ENCODE measurements at places on chromosomes 2 and 18.

DNA sequence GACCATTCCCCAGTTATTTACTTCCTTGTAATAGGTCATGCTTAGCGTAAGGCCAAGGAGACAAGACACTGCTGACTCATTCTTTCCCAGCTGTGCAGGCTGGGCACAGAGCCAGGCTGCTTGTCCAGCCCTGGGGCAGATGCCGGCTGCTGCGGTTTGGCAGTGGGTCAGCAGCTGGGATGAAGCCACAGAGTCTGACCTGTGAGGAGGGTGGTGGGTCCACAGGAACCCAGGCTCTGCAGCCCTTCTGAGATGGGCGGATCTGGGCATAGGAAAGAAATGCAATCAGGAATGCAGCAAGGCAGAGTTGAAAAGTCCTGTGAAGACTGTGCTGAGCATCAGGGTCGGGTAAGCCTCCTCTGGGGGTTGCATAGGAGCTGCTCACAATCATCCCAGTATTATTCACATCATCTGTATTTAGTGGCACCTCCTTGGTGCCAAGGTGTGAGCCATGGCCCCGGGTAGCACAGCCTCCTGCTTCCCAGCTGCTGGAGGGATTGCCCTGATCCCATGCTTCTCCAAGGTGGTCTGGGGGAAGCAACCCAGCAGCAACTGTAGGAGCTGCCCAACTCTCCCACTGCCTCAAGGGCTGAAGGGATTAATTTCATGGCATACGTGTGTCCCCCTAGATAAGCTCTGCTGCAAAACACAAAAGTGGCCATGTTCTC is 139.0 kb downstream of the DDX1 start:
- no peak for DNase-seq

DNA sequence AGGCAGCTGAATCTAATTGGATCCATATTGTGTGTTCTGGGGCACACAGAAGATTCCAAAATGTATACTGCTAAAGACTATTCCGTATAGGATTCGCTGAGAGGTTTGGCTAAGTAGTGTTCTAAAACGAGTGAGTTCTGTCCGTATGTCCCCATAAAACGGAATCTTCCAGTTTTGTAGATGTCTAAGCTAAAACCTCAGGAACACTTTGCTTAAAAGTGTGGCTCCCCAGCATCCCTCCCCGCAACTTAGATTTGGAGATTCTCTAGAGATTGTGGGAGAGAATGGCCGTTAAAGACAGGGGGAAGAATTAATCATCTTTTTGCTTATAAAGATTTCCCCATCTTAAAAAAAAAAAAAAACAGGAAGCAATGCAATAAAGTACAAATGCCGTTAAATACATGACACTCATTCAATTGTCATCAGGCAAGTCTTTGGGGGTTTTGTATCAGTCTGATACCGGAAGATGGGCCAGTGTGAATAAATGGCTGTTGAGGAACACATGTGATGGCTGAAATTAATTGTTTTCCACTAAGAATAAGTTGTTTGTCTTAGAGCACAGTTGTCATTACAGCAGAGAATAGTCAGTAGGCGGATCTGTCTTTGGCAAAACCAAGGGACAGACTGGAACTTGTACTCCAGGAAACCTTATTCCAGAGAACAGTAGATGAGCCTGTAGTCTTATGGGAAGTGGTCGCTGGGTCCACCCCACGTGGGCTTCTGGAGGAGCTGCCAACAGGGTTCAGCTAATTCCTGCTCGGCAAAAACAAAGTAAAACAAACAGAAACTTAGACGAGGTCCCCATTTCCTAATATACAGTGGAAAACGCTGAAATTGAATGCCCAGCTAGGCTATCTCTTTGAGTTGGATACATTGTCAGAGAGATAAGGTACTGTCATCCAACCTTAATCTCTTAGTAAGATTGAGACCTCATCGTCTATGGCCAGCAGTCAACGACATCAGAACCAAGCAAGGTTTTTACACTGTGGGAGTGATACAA is 1.7 kb downstream of the EMILIN2 start:
- DNase-seq: no peak

DNA sequence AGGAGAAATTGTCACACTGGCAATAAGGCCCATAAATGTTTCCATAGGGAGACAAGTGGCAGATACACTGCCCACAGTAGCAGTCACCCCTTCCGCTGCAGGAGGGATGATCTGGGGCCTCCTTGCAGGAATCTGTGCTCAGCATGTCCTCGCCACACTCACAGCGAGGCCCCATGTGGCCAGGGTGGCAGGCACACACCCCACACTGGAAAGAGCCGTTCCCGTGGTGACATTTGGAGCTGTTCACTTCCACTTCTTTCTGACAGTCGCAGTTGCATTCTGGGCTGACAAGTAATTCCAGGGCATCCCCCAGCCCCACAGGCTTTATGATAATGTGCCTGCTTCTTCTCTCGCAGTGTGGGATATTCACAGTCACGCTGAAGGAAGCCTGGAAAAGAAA is 62.6 kb downstream of the ITGB6 start:
- no peak for DNase-seq

DNA sequence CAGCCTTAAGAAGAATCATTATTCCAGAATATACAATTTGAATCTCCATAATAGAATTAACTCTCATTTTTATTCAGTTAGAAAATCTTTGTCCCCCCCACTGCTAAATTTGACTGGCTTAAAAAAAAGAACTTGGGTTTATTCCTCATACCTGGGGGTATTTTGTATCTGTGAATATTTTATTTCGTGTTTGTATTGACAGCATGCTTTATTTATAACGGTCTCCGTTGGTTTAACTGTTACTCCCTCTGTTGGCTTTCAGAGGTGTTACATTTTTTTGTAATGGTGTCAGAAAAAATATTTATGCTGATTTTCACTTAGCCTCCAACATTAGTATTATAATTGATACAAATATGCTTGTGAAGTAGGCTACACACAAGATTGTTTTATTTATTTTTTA is 109.1 kb downstream of the HAUS1 start:
- DNase-seq: no peak

DNA sequence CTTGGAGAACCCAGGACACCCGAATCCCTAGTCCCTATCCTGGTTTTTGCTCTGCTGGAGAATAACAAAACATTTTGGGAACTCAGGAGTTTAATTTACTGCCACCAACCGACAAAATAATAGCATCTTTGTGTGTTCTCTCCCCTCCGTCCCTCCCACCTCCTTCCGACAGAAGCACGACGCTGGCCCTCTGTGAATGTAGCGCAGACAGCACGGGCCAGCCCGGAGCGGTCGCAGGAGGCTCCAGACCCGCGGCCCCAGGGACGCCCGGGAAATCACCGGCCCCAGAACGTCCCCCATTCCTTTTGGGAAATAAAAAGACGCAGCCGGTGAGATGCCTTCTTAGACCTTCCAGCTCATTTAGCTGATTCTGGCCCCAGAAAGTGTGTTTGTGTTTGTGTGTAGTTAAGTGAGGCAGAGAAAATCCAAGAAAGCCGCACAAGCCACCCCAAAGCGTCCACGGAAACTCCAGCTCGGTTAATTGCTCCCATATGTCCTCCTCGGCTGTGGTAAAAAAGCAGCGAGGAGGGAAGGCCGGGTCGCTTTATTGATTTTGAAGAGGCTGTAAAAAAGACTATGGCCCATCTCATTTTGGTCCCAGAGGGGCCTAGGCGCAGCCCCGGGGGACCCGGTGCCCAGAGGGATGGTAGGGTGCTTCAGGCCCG is 577 bp upstream of the TANC1 start:
- no peak for DNase-seq

DNA sequence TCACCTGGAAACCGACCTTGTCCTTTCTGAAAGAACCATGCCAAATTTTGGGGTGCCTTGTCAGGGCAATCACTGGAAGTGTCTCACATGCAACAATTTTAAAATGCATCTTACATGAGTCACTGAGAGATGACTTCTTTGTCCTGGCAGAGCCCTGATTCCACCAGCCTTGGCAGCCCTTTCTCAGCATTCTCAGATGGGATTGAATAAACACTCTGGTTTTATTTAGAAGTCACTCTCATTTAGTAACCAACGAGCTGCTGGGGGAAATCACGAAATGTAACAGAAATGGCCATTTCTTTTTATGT is 3.8 kb upstream of the ATP8B1 start:
- no peak for DNase-seq

DNA sequence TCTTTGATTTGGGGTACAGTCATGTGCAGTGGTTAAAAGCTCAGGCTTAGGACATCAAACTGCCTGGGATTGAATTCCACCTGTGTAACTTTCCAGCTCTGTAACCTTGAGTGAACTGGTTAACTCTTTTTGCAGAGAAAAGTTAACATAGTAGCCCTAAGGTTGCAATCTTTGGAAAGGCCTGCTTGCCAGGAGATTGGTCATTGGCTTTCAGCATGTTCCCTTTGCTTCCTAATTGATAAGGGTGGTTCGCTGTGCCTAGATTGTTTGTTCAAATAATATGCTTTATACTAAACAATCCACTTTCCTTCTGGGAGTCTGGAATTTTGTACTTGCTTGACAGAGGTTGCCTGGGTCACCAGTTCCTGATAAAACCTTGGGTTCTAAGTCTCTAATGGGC is 86.8 kb downstream of the PIK3C3 start:
- no peak for DNase-seq

- no peak for DNase-seq
Observed at GRCh38 chr2:45978302-45978859, 318.8 kb upstream of the EPAS1 start.

DNA sequence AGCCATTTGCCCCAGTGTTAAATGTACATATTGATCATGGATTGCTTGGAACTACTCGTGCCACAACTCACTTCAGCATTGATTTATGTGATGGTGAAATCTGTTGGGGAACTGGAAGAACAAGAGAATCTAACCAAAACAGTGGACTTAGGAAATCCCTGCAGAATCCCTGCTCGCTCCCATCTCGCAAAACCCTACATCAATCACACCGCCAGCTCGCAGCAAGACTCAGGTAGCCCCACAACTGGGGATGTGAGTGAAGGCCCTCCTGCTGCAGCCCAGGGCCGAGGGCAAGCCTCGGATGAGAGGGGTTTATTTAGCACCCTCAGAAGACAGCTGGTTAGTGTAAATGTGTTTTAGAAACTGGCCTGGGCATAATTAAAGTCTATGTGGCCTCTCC is 171.6 kb downstream of the ANAPC1 start:
- DNase-seq: no peak

DNA sequence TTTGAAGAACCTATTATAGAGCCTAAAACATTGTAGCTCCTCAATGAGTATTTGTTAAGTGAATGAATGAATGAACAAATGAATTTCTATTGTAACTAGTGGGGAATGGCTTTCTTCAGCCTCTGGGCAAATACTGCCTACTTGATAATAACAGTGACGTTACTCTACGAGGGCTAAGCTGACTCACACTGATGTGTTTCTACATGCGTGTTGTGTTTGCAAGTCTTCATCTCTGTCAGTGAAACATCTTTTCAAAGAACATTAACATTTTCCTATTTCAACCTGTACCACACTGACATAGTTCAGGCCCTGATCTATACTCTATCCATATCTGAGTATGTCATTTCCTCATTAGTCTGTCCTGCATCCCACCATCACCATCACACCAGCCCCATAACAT is 319.9 kb upstream of the ACVR2A start:
- no peak for DNase-seq

DNA sequence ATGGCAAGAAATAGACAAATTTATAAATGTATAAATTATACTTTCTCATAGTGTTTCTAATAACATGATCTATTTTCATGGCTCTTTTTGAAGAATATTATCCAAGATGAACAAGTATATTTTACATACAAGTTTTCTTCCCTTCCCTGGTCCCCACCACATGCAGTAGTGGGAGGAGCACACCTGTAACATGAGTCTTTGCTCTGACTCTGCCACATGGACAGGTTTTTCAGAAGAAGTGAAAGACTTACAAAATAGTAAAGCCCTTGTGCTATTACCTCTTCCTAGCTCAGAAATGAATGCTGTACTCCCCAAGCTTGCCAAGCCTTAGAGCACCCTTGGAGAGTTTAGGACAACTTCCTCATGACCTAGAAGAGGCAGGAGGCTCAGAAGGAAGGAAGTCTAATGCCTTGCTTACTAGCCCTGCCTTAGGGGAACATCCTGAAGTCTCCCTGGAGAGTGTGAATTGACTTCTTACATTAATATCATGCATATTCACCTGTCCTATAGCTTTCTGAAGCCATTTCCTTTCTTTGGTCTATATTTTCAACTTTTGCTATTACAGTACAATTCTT is 18.4 kb downstream of the MXD1 start:
- no peak for DNase-seq

DNA sequence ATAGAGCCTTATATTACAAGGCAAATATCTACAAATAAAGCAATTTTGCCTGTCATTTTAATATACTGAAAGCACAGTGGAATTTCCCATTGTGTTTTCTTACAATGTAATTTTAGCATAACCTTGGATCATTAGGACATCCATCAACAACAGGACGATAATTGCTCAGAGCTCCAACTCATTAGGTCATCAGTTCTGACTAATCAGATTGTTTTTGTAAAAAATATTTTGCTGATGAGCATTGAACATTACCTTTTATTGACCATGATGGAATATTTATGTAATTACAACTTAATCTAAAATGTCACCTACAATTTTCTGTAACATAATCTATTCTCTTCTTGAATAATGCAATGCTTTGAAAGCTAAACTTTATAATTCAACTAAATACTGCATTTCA is 215.3 kb upstream of the DSEL start:
- no peak for DNase-seq

DNA sequence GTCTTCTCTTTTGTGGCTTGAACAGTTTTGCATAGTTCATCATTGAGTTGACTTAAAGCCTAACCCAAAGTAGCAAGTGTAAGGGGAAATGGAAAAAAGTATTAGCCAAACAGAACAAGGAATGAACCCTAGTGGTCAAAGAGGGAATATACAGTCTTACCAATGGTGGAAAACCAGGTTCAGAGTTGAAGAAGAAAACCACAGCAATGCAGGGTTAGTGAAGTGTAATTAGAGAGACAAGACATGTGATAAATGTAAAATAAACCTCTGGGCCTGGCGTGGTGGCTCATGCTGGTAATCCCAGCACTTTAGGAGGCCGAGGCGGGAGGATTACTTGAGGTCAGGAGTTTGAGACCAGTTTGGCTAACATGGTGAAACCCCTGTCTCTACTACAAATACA is 2.4 kb downstream of the TTN start:
- DNase-seq: no peak

GRCh38 chr18:77222464-77222863 is 27.2 kb upstream of the GALR1 start:
- no peak for DNase-seq

GRCh38 chr2:20671036-20671735 is 4.2 kb downstream of the GDF7 start:
- no peak for DNase-seq

Measured in stimulated activated CD8-positive, alpha-beta memory T cell treated with anti-CD3 and anti-CD28 coated beads, Interleukin-7, amount 100 ng/mL, for 4 hours (primary cell).